ENCODE measurements at places on chromosomes 2 and 18.

GRCh38 chr18:63238693-63239075 is 80.9 kb downstream of the BCL2 start:
- no peak overlapping the region for H3K4me3 ChIP-seq
- no peak for DNase-seq
- H3K36me3 ChIP-seq: no peaks in the 10 kb centered on the region
- H3K27ac ChIP-seq: peak overlapping the region; percentile 80
- H3K27me3 ChIP-seq: no peaks in the 10 kb centered on the region

GRCh38 chr18:74899554-74899953 is 301.9 kb downstream of the ZNF407 start:
- no peaks in the 10 kb centered on the region for H3K36me3 ChIP-seq
- no peaks in the 10 kb centered on the region for H3K27me3 ChIP-seq
- H3K4me3 ChIP-seq: no peak overlapping the region
- DNase-seq: no peak
- H3K4me1 ChIP-seq: no peaks in the 10 kb centered on the region

- H3K4me3 ChIP-seq: no peak overlapping the region
- H3K27ac ChIP-seq: no peak overlapping the region
- H3K4me1 ChIP-seq: peaks cover 19% of the 10 kb centered on the region
Observed at GRCh38 chr18:13321923-13322322, 103.4 kb downstream of the LDLRAD4 start.

- H3K27me3 ChIP-seq: no peaks in the 10 kb centered on the region
- H3K4me1 ChIP-seq: no peaks in the 10 kb centered on the region
- no peaks in the 10 kb centered on the region for H3K36me3 ChIP-seq
- no peak overlapping the region for H3K27ac ChIP-seq
Observed at GRCh38 chr2:191036363-191036762, 22.4 kb upstream of the STAT1 start.

DNA sequence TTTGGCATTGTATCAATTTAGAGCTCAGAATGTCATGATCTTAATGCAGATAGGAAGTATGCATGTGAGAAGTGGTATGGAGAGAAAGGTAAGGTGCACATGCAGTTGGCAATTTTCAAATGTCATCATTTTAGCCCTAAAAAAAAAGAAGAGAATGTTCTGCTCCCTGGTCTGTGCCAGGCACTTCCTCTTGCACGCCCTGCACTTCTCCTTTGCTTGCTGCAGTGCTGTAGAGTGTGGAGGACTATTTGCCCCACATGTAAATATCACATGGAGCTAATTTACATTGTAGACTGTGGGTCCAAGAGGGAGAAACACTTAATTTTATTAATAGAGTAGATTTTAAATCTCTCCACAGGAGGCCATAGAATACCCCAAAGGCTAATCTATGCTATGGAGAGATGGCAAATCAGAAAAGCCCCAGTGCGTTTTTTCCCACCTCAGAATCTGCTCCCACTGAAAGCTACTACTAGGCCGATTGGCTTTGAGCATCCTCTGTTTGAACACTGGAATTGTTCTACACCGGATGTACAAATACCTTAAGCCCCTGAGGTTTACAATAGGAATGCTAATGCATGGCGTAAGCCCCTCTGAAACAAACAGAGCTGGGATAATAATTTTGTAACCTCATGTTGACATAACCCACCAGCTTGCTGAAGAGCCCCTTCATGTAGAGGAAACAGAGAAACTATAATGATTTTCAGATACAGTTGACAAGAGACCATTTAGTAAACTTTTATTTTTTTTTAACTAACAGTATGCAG is 137.2 kb upstream of the KLHL14 start:
- H3K4me1 ChIP-seq: no peaks in the 10 kb centered on the region
- DNase-seq: no peak
- H3K36me3 ChIP-seq: no peaks in the 10 kb centered on the region

DNA sequence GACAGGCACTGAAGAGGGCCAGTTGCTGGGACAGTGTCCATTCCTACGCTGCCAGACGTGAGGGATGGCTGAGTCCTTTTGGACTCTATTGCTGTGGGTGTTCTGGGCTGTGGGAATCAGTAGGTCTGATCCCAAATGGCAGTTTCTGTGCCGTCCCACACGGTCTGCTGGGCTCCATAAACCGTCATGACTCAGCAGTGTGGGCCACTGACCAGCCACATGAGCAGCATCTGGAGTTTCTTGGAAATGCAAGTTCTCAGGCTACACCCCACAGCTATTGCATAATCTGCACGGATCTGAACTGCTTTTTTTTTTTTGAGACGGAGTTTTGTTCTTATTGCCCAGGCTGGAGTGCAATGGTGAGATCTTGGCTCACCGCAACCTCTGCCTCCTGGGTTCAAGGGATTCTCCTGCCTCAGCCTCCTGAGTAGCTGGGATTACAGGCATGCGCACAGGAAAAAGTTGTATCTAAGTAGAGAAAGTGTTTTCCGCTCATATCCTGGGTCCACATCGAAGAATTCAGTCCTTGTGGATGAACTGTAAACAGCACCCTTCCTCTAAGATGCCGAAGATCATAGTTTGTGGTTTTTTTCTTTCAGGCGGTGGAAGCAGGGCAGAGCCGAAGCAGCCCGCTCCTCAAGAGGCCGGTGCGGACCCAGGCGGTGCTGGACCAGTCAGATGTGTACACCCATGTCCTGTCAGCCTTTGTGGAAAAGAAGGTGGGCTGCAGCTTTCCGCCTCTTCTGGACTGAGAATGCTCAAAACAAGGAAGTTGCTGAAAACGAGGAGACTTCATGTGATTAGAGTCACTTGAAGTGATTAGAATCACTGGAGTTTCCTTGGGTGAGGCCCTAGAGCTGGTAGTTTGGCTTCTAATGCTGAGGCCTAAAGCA is 25.5 kb downstream of the RMC1 start:
- H3K4me3 ChIP-seq: no peak overlapping the region
- no peaks in the 10 kb centered on the region for H3K4me1 ChIP-seq
- DNase-seq: peak; percentile 53
- H3K36me3 ChIP-seq: peaks cover 98% of the 10 kb centered on the region
- no peak overlapping the region for H3K27ac ChIP-seq

- no peak overlapping the region for H3K4me3 ChIP-seq
- no peaks in the 10 kb centered on the region for H3K4me1 ChIP-seq
- H3K27ac ChIP-seq: no peak overlapping the region
- no peaks in the 10 kb centered on the region for H3K27me3 ChIP-seq
Observed at GRCh38 chr18:58513615-58514335, 115.1 kb downstream of the ALPK2 start.

DNA sequence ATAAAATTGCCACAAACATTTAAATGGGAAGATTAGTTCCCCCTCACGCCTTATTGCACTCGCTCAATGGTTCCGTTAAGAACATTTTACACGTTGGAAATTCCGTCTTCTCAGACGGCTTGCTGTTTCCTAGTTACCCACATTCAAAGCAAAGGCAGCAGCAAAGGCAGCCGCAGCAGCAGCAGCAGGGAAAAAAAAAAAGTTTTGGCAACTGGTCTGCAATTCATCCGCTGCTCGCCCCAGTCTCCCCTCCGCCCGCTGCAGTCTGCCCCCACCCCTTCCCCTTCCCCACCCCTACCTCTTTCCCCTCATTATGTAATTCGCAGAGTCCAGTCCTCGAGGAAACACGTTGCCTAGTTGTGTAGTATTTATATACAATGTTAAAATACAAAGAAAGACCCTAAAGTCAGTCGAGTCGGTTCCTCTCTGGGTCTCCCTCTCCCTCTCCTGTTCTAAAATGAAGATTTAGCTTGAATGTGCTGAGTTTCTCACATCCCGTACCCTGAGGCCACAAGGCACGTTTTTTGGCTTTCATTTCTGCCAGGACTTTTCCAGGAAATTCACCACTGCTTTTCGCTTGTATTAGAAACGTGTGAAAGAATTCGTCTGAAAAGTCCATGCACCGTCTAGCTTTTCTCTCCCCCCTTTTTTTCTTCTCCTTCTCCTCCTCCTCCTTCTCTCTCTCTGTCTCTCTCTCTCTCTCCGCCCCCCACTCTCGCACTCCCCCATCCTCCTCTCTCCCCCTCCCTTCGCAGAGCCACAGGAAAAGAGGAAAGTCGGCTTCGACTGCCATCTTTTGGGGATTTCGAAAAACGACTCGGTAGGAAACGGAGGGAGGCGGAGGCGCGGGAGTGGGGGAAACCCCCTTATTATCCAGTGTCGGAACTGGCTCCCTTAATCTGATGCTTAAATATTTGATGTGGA is 140.0 kb downstream of the MEIS1 start:
- DNase-seq: no peak
- peak overlapping the region; percentile 55 for H3K4me3 ChIP-seq
- H3K27me3 ChIP-seq: peaks cover 44% of the 10 kb centered on the region
- H3K27ac ChIP-seq: peak overlapping the region; percentile 50
- peaks cover 13% of the 10 kb centered on the region for H3K36me3 ChIP-seq

DNA sequence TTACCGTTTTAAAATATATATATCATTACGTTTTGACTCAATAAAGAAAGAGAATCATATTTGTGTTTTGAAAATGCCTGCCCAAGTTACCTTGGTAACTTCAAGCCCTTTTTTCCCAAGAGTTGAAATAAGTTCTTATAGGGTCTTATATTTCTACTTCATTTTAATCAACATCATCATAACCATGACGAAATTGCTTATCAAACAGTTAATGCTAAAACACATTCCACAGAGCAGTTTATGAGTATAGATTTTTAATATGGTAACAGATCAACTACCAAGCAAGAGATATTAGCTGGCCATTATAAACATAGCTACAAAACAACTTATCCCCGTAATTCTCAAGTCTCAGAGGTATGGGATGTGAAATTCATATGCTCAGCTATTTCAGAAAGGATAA is 197.9 kb upstream of the LRRTM4 start:
- no peaks in the 10 kb centered on the region for H3K27me3 ChIP-seq
- no peak overlapping the region for H3K27ac ChIP-seq
- H3K4me1 ChIP-seq: no peaks in the 10 kb centered on the region
- no peak for DNase-seq
- no peak overlapping the region for H3K4me3 ChIP-seq

DNA sequence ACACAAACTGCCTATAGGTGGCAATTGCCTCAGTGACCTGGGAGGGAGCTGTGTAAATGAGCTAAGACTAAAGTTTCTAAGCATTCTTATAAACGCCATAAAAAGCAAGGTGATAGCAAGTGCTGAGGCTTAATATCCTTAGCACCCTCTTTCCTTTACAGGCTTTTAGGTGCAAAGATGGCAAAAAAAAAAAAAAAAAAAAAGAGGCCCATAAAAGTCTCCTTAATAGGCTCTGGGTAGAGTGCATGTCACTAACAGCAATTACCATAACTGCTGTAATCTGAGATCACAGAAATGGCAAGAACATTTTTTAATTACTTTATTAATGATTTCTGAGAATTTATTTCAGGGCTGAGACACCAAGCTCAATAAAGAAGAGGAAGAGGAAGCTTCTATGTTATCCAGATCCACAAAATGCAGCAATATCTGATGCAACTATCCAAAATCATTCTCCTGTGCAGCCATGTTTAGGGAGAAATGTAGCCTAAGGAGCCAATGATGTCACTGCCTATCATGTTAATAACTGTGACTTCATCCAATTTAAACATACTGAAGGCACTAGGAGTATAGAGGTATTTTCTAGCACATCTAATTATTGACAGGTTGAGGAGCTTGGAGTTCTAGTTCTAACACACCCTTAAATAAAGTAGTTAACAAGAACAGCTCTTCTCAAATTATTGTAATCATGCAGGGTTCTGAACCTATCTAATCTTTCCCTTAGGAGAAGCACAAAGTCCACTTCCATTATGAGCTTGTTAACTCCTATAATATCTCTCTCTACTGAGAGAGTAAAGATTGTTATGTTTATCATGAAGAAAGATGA is 804.3 kb upstream of the ACVR2A start:
- no peaks in the 10 kb centered on the region for H3K4me1 ChIP-seq
- no peaks in the 10 kb centered on the region for H3K27me3 ChIP-seq
- H3K4me3 ChIP-seq: no peak overlapping the region

- no peaks in the 10 kb centered on the region for H3K36me3 ChIP-seq
- peak; percentile 62 for DNase-seq
- H3K4me1 ChIP-seq: no peaks in the 10 kb centered on the region
- peaks cover 11% of the 10 kb centered on the region for H3K27me3 ChIP-seq
- H3K4me3 ChIP-seq: no peak overlapping the region
- no peak overlapping the region for H3K27ac ChIP-seq
Observed at GRCh38 chr2:98912221-98912851, 23.7 kb downstream of the CRACDL start.

Measured in tibial artery (tissue), 4 donors.